Renal cortex interstitium (tissue), 15 donors: ENCODE measurements at places on chromosomes 16 and 17. TPM values are rescaled to one million over a fixed set of nuclear protein-coding genes. Genes with fewer than 3 reads are reported as not detected.

GRCh38 chr17:21061971-21062526 is 19.2 kb upstream of the USP22 start:
- no peak for DNase-seq

DNA sequence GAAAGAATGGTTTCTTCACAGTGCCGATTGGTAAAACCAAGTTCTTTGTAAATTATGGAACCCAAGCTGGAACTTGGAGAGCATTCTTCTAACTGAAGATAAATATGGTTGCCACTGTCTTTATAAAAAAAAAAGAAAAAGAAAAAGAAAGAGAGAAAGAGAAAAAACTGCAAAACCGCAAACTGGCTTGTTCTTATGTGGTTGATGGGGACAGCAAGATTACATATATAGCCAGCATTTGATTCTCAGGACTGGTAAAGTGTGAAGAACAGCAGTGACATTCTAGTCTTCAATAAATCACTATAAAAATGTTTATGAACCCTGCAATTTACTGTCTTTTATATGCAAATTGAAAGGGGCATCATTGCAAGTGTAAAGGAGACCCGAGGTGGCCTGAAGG is 605.1 kb downstream of the MAF start:
- no peak for DNase-seq

DNA sequence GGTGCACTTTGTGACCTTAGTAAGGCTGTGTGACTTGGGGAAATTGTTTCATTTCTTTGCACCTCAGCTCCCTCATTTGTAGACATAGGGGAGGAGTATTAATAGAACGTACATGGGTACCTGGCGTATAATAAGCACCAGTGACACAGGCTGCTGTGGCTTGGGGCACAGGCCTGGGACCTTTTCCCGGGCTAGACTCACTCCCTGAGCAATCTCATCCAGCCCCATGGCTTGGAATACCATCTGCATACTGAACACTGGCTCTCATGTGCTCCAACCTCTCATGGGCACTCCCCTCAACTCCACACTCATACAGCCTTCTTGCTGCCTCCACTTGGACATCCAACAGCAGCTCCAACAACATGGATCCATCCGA is 41.0 kb upstream of the MRPS23 start:
- DNase-seq = no peak

GRCh38 chr17:40457964-40458791 is 14.9 kb downstream of the IGFBP4 start:
- no peak for DNase-seq

GRCh38 chr17:82932518-82933310 is 92.9 kb upstream of the ZNF750 start:
- no peak for DNase-seq

The CD2BP2 gene
- 53.8 TPM for polyA plus RNA-seq
